GM12864 (cell line): ENCODE measurements at places on chromosomes 2 and 18.
A peak's percentile ranks its signal among the peaks of the same experiment; 100 is the strongest.

- no peak for DNase-seq
These were observed 76.9 kb downstream of the TWIST2 start for GRCh38 chr2:238924796-238925195.

- DNase-seq = no peak
These were observed 75.3 kb downstream of the STPG4 start for GRCh38 chr2:47079515-47080412.

- DNase-seq = no peak
These were observed 1210.2 kb downstream of the DPP10 start for GRCh38 chr2:115652652-115653051.

- no peak for DNase-seq
These were observed 227.5 kb upstream of the FOSL2 start for GRCh38 chr2:28165087-28165635.

- no peak for DNase-seq
These were observed 22.5 kb downstream of the AQP12A start for GRCh38 chr2:240713928-240714746.

GRCh38 chr2:56012221-56012765, 88.7 kb upstream of the EFEMP1 start:
- no peak for DNase-seq

DNA sequence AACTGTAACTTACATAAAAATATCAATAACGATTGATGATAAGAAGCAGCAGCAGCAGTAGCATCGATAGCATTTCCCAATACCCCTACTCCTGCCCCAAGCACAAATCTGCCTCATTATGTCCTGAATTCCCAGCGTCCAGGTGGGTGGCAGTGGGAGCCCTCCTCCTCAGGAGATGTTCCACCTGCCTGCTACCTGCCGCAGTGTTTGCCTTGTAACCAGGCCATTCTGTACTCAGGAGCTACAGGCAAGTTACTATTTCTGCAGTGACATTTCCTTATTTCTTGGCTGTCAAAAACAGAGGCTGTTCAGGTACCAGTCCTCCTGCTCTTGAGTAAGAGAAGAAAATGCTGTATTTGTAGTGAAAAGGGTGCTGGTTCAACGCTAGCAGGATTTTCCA, 236.4 kb downstream of the CNTNAP5 start:
- no peak for DNase-seq

- no peak for DNase-seq
These were observed 43.5 kb downstream of the SLC35F5 start for GRCh38 chr2:113712941-113713340.

DNA sequence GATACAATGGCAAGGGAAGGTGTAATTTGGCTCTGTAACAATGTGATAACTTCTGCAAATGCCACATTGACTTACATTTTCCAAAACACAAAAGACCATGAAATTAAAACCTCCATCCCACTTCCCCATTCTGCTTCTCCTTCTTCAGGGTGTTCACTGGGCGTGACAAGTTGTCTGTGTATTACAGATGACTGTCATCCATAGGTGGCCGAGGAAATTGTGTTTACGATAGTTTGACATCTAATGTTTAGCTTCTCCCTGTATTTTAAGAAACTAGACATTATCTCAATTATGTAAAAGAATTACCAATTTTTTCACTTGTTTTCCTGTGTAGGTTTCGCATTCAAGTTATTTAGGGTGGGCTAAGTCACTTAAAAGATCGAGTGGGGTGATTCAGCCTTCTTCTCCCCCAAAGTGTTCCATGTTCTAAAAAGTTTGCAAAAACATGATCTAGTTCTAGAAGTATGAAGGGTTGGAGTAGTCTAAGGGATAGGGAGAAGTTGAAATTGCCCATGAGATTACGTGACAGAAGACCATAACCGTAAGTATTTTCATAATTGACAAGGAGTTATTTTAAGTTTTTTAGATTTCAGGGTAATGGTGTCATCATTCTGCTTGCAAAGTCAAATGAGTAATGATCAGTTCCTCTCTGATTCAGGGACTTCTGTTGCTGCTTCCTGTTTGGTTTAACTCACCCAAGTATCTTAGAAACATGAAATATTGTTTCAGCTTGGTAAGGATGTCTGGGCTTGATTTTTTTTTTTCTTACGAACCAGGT, 25.2 kb upstream of the CYTIP start:
- DNase-seq = peak; percentile 94

GRCh38 chr18:50507120-50507590, 52.7 kb upstream of the MAPK4 start:
- no peak for DNase-seq

GRCh38 chr2:41920181-41920580, 127.6 kb upstream of the PKDCC start:
- DNase-seq = no peak

- DNase-seq = no peak
These were observed 123.5 kb downstream of the MBD2 start for GRCh38 chr18:54100920-54101470.

- DNase-seq = no peak
These were observed 117.2 kb downstream of the COL6A3 start for GRCh38 chr2:237296756-237297155.

DNA sequence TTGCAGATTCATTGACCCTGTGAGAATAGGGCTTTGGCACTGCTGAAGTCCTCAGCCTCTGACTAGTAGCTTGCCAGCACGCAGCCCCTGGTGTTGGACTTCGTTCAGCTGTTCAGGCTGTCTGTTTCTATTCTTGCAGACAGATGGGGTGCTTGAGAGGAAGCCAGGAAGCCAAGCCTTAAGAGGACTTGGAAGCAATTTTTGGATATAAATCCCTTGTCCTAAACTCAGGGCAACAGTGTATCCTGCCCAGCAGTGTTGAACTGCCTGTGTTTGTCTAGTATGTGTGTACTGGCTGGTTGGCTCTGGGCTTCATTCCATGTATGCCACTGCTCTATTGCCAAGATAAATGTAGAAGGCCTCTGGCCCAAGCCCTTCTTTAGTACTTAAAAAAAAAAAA, 108.6 kb downstream of the COMMD1 start:
- DNase-seq = no peak

DNA sequence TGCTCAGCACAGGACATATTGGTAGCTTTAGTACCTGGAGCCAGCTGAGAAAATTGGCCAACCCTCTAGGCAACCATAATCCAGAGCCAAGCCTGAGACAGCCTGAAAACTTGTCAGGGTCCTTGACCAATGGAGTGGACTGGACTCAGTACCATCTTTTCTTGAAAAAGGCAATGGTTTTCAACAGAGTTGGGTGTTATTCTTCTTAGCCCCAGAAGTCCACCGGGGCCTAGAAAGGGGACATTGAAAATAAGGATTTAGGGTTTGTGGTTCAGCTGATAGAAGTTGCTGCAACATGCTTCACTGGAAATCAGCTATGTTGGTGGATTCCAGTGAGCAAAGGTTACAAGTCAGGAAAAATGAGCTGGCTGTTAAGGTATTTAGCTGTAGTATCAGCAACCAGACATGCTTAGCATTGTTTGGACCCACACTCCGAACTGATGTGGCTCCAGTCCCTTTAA, 22.1 kb upstream of the CNOT11 start:
- no peak for DNase-seq

- no peak for DNase-seq
These were observed 1.3 kb upstream of the NPPC start for GRCh38 chr2:231927566-231927890.

DNA sequence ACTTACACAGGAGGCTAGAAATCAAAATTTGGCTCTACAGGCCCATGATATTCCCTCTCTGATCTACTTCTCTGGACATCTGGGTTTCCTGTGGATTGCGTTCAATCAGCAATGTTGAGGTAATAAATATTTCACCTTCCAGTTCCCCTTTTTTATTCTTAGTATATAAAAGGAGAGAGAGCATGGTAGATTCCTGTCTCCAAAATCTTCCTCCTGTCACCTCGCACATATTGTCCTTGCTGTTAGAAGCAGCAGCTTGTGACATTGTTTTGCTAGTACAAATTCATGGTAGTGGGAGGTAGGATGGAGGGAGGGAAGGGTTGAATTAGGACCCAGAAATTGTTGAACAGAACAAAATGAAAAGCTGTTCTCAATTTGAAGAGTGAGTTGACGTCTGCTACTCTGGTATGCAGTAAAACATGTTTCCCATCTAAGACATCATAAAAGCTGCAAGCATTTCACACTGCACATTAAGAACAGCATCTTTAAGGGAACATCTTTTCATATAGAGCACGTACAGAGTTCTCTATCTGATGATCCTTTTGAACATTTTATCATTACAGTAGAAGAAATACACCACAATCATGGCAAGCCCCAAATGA, 156.4 kb downstream of the RDH14 start:
- no peak for DNase-seq

DNA sequence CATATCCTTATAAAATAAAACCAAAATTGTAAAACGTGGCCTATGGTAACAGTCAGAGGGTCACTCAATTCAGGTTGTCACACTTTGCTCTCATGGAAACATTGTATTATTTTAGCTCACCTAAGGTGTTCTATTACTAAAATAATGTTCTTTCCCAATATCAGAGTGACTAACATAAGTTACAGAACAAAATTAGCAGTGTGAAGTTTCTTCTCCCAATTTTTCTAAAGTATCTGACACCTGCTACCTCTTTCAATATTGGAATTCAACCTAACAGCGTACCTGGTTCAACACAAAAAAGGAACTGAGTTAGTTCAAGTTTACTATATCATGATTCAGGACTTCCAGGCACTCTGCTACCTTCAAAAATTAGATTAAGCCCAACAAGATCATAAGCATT, 190.4 kb downstream of the ZEB2 start:
- DNase-seq = no peak

DNA sequence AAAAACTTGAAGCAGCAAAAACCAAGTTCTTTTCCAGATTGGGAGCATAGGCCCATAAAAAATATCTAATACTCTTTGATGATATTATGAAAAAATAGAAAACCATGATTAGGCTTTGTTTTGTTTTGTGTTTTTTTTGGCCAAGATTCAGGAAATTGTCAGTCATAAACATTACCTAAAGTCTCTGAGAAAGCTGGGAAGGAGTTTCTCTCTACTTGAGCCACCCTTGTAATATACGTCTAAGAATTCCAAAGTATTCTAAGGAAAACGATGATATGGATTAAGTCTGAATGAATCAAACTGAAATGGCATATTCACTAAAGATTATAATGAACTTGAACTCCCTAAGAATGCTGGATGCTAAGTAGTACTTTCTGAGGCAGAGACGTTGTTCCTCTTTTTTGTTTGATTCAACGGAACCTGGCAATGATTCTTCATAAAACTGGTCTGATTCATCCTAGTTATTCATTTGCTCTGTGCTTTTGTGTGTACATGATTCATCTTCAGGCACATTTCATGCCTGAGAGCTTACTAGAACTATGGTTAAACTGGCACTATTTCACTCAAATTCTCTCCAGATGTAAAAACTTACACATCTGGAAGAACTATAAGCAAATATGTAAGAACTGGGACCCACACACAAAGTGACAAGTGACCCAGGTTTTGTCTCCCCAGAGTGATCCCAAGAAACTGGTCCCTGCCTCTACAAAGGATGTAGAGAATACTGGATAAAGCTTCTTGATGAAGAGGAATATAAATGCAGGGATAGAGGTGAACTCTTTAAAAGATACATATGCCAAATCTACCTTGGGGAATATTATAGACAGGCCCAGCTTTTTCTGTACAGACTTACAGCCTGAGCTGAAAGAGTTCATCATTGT, 159.7 kb downstream of the DOCK10 start:
- no peak for DNase-seq

- DNase-seq = no peak
These were observed 125.8 kb downstream of the PTGR3 start for GRCh38 chr18:75083131-75083530.

- DNase-seq = no peak
These were observed 654.5 kb upstream of the CDH2 start for GRCh38 chr18:28831476-28831875.

DNA sequence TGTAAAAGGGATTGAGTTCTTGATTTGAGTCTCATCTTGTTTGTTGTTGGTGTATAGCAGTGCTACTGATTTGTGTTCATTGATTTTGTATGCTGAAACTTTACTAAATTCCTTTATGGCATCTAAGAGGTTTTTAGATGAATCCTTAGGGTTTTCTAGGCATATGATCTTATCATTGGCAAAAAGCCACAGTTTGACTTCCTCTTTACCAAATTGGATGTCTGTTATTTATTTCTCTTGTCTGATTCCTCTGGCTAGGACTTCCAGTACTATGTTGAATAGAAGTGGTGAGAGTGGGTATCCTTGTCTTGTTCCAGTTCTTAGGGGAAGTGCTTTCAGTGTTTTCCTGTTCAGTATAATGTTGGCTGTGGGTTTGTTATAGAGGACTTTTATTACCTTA, 4.8 kb downstream of the ANKAR start:
- no peak for DNase-seq

DNA sequence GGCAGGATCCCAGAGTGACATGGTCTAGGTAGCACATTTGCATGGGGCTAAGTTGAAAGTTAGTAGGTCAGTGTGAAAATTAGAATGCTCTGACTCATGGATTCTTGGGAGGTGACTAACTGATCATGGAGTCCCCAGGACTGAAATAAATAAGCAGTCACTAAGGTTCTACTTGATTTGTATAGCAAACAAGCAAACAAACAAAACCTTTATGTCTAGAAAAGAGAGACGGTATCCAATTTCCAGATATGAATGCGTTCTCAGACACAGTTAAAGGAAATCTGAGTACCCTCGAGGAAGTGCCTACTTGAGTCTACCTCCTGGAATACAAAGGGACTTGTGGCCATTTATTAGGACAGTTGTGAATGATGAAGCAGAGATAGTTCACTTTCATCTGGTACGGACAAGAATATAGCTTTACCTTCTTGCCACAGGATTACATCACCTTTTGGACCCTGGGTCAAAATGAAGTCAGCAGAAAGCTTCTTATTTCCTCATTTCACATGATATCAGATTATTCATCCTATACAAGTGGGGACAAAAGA, 54.3 kb upstream of the AGPS start:
- no peak for DNase-seq

- DNase-seq = no peak
These were observed 131.7 kb upstream of the CDH20 start for GRCh38 chr18:61201511-61201910.

DNA sequence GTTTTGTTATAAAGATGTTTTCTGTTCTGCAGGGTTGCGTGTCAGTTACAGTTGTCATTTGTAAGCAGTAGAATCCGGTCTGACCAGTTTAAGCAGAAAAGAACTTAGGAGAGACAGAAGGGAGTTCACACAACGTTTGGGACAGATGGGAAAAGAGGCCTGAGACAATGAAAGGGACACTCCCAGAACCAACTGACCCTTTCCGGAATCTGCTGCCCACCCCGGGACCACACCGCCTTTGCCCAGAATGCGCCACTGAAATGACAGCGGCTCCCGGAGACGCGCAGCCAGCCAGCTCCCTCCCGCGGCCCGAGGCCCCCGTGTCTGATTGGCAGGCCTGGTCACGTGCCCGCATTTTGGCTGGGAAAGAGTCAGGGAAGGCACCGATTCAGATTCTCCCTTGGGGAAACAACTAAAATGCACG, 244.6 kb downstream of the BCL2 start:
- no peak for DNase-seq

DNA sequence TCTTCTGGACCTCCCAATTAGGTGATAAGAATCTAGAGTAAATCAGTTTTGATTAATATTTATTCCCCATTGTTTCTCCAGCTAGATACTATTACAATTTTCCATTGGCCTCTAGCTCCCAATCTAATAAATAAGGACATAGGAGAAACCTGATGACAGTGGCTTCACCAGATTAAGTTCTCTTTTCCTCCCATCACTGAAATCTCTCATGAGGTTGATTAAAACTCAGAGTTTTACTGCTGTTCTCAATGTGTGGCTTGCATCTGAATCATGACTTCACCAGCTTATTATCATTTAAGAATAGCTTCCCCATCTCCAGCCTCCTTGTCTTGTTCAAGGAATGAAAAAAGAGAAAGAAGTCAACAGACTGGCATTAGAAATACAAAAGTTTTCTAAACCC, 3.9 kb upstream of the CCDC102B start:
- DNase-seq = no peak
